ENCODE measurements at places on chromosomes 3 and 15.

DNA sequence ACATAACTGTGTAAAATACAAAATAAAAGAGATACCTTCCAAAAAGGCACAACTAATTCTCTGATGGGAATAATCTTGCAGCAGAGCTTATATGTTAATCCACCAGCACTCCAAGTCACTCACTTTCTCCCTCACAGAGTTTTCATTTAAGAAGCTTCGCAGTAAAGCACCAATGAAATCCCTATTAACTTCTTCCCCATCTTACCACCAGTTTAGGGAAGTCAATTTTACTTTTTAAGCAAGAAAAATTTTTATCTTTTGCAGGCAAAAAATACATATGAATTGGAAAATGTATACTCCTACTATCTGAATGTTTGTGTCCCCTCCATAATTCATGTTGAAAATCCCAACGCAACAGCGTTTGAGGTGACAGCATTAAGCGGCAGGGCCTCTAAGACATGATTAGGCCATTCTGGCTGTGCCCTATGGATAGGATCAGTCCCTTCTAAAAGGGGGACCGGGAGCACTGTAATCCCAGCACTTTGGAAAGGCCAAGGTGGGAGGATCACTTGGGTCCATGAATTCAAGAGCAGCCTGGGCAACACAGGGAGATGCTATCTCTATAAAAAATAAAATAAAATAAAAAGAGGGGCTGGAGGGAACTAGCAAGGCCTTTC is 435.8 kb downstream of the SHQ1 start:
- no peak for DNase-seq

DNA sequence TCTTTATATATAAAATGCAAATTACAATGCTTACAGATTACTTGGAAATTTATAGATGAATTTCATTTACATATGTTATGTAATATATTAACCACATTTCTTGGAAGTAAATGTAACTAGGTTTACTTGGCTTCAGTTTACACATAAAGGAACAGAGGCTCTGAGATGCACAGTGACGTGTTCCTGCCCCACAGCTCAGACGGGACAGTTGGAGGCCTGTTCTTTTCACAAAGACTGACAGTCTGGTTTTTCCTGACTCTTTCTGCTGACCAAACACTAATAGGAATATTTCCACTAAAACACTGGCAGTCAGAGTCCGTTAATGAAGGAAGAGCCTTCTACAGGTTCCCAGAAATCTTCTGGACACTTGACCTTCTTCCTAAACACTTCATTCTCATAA is 336.1 kb downstream of the MFSD1 start:
- DNase-seq, result no peak

DNA sequence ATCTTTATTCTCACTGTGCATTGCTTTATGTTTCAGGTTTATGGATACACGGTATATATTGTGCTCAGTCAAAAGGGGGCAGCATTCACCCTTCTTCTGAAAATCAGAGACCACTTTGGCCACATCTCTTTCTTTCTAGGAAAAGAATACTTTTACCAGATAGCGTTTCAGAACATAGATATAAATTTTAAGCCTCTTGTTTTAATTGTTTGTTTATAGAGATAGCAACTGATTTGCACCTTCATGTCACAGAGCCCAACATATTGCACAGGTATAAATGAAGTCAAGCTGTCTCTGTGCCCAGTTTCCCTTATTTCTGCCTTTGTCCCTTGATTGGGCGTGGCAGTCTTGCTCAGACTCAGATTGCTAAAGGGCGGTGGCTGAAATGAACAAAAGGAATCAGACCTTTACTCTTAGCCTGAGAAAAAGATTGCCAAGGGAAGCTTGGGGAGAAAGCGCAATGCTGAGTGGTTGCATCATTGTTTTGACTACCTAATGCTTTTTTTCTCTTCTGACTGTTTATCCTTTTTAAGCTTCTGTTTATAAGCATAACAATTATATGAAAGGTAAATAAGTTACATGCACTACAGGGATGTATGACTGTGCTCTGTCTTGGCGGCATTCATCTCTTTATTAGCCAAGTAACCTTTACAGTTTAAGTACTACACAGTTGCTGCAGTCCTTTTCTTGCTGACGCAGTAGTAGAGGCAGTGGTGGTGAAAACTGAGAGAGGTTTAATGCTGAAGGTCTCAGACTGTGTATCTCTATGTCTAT is 70.8 kb upstream of the ZBTB20 start:
- no peak for DNase-seq

- no peak for DNase-seq
Observed at GRCh38 chr3:139289860-139290524, 53.8 kb upstream of the MRPS22 start.

GRCh38 chr3:195087328-195087727 is 183.6 kb downstream of the XXYLT1 start:
- DNase-seq, result no peak

GRCh38 chr3:159859424-159859823 is 129.2 kb upstream of the IL12A start:
- no peak for DNase-seq

- no peak for DNase-seq
Observed at GRCh38 chr3:197951392-197951990, 1.5 kb downstream of the RPL35A start.

GRCh38 chr15:38565287-38565670 is 665 bp upstream of the RASGRP1 start:
- no peak for DNase-seq

DNA sequence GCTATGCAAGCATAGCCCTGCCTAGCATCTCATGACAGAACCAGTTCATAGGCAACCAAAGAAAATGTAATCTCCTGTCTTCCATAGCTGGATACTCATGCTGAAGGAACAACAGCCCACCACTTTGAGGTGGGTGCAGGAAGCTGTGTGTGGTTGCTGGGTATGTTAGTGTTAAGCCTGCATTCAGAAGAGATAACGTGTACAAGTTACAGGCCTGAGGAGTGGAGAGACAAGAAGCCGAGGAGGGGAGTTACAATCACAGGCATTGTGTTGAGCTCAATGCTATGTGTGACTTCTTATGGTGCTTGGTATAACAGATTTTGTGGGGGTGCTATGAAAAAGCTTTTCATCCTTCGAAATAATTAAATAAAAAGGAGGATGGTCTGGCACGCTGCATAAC is 42.8 kb upstream of the SECISBP2L start:
- no peak for DNase-seq

DNA sequence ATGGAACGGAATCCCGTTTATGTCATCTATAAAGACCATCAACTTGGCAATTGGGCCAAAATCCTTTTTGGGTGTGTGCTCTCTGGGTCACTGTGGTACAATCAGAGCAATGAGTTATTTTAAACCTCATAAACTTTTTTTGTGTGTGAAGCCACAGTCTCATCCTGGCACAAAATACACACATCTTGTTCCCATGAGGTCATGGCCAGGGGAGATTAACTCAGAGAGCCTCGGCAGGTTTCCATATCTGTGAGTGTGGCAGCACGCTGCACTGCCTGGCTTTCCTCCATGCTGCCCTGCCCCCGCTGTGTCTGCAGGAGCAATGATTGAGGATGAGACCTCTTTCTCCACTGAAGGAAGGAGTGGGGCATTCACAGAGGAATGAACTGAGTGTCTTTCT is 54.0 kb upstream of the DLG1 start:
- DNase-seq, result no peak

DNA sequence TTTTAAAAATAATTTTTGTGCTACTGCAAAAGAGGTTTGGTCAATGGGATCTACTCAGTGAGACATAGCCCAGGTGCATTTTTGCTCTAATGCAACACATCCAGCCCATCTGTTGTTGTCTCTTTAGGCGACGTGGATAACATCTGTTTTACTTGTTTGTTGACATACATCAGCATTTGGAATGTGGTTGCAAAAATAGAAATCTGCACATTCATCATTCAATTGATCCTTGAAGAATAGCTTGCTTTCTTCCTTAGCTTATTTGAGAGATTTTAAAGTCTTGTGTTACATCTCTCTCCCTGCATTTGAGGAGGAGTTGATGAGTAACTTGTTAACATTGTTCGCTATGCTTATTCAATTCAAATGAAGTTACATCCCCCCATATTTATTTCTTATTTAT is 1202.3 kb downstream of the NSUN3 start:
- no peak for DNase-seq

DNA sequence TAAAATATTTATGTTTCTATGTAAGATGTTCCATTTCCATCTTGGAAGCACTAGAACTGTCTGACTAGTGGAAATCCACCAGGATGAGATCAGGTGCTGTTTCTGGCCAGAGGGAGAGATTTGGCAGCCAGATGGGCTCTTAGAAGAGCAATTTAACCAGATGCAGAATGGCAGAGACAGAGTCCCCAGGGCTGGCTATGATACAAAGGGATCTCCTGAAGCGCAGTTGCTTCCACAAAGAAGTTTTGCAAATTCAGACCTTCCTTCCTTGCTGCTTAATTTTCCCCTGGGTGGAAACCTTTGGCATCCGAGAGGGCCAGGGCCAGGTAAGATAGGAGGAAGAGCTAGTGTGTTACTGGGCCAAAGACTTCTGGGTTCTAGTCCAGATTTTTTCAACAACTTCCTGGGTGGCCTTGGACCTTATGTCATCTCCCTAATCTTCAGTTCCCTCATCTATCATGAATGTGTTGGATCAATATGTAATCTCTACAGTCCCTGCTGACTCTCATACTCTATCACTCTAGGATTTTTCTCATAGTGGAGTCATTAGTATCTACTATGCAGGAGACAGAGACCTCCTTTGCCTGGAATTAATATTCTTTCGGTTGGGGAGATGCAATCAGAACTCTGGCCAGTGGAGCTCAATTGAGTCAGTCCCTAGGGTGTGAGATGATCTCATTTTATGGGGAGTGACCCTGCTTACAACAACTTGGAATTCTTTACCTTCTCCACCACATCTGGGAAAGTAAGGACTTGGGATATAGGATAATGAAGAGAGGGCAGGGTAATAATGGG is 41.1 kb upstream of the NDUFB4 start:
- no peak for DNase-seq

- DNase-seq, result no peak
Observed at GRCh38 chr3:50627407-50628051, 10.6 kb downstream of the MAPKAPK3 start.

DNA sequence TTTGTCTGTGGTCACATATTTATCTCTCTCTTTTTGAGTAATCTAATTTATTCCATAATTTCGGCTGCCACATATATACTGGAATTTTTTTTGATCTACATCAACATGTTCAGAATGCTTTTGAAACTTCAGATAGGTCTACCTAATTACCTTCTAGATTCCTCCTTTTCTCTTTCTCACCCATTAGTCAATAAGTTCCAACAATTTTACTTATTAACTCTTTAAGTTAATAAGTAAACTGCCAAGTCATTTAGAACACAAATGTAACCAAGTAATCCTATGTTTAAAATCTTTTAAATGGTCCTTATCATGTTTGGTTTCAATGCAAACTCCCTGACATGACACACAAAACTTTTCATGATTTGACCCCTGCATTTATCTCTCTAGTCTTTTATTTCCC is 410.5 kb downstream of the UNC13C start:
- DNase-seq, result no peak

DNA sequence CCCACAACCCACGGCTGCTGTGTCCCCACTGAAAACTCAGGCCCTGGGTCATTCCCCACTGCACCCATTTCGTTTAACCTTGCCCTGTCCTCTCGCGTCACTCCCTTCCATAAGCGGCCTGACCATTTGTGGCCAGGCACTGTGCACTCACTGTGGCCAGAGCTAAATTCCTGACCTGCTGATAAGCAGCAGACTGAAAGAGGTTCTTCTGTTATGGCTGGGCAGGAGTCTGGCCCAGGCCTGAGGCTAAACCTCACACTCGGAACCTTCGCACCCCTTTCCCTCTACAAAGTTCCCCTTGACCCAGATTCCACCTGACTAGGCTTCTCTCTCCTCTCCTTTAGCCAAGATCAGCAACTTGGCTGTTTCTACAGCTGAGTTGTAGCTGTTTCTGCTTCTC is 62.3 kb downstream of the ADAMTS17 start:
- DNase-seq, result no peak

GRCh38 chr3:48232734-48233133 is 8.2 kb upstream of the ZNF589 start:
- DNase-seq, result peak; percentile 58

- no peak for DNase-seq
Observed at GRCh38 chr15:83312071-83312470, 27.6 kb upstream of the BNC1 start.

DNA sequence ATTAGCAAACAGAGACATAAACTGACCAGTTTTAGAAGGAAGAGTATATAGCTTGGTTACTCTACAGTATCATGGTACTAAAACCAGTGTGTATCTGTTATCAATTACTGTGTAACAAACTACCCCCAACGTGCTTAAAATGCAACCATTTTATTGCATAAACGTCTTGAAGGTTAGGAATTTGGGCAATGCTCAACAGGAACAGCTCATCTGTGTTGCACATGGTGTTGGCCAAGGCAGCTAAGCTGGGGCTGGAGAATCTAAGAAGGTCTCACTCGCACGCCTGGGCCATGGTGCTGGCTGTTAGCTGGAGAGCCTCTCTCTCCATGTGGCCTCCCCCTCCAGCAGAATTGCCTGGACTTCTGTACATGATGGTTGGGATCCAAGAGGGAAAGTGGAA is 81.2 kb upstream of the THBS1 start:
- no peak for DNase-seq

GRCh38 chr3:183230826-183231225 is 22.2 kb upstream of the B3GNT5 start:
- no peak for DNase-seq

DNA sequence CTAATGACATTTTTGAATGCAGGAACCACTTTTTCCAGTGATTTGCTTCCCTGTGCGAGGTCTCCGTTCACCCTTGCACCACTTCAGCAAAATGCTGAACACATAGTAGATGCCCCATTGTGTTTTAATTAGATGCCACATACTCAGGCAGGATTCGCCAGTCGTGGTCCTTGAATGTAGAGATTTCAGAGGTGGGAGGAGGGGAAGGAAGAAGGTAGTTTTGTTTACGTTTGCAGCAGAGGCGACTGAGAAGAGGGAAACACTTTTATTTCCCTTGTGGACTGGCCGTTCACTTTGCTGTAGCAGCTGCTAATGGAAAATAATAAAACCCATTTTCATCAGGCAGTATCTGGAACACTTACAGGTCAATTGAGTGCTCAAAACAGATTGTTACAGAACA is 262.8 kb upstream of the TBL1XR1 start:
- no peak for DNase-seq

DNA sequence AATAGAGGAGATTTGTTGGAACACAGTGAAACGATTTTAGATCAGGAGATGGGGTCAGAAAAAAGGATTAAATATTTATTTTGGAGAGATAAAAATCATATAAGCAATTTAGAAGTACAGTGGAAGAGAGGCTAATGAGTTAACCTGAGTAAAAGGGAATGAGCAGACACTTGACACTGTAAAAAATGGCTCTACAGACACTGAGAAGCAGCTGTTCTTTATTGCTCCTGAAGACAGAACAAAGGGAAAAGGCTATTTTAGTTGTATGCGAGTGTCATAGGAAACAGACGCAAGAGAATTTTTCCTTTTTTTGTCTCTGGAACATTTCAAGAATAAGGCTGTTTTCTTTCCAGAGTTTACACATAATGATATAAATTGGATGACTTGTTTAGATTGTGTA is 34.3 kb downstream of the ASTE1 start:
- DNase-seq, result no peak

- DNase-seq, result no peak
Observed at GRCh38 chr3:65284961-65285360, 597.2 kb upstream of the ADAMTS9 start.
